ENCODE measurements at places on chromosomes 11 and 22.

DNA sequence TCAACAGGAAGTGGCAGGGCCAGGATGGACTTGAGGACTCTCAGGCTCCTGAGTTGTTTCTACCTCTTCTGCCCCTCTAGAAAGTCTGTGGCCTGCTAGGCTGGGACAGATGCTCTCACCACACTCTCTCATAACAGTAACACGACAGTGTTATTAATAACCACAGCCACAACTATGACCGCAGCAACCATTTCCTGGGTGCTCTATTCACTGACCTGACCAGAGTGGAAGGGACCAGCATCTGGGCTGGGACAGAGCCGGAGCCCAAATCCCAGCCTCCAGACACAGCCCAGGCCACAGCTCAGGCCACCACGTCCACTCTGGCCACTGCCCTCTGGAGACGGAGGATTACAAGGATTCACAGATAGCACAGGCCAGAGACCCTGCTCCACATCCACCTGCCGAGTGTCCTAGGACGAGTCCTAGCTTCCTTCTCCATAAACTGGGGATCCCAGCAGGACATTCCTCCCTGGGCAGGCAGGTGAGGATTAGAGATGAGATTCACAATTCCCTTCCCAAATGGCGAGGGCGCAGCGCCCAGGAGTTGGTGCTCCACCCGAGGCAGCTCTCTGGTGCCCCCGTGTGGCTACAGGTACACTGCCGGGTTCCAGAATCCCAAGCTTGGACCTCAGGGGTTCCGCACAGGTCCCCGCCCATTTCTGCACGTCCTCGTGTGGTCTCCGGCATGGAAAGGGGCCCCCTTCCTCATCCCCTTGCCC lies 7.1 kb downstream of the PNPLA5 start:
- peak; percentile 76 for DNase-seq

GRCh38 chr11:133343951-133344350 lies 188.3 kb downstream of the OPCML start:
- no peak for DNase-seq

DNA sequence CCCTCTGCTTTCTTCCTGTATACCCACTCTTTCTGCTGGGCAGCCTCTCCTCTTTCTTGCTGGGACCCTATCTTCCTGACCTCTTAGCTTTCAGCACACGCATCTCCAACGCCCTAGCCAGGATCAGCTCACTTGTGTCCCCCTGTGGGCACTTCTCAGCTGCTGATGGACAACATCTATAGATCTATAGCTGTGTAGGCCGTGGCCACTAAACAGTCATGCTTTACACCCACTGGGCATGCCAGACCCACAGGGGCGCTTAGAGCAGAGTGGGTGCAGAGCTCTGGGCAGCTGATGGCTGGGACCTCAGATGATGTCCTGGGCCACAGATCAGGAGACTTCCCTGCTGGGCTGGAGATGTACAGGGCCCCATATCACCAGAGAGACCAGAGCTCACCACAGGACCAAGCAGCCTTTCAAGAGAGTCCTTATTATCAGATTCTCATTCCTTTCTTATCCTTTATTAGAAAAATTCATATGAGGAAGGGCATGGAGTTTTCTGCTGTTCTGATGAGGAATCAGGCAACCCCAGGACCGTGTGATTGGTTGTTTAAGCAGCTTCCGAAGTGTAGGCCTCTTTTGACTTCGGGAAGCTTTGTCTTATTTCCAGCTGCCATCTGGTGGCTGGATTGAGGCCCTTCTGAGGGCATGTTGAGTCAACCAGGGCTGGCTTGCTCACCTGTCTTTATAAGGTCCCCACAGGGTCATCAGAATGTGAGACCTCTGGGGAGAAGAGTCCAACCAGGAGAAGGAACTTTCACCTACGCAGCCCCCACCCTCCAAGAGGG lies 60.5 kb downstream of the OSBP2 start:
- DNase-seq, result peak; percentile 74

DNA sequence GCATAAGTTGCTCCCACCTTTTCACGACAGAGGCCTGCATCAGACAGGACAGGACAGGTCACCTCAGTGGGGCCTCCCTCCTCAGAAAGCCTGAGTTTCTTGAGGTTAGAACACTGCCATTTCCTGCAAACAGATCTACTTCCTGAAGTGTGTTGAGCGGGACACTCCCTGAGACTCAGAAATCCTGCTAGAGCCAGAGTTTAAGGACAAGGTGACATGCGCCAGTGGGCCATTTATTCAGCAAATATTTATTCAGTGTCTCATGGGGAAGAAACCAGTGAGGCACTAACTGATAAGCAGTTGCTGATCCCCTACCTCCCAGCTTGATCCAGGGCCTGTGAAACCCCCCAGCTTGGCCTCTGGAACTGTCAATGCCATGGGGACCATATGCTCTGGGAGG lies 454.6 kb downstream of the SOX6 start:
- no peak for DNase-seq

GRCh38 chr11:35583843-35584242 lies 34.4 kb upstream of the FJX1 start:
- DNase-seq, result no peak

GRCh38 chr22:26616650-26617049 lies 1.2 kb downstream of the CRYBB1 start:
- DNase-seq, result no peak

DNA sequence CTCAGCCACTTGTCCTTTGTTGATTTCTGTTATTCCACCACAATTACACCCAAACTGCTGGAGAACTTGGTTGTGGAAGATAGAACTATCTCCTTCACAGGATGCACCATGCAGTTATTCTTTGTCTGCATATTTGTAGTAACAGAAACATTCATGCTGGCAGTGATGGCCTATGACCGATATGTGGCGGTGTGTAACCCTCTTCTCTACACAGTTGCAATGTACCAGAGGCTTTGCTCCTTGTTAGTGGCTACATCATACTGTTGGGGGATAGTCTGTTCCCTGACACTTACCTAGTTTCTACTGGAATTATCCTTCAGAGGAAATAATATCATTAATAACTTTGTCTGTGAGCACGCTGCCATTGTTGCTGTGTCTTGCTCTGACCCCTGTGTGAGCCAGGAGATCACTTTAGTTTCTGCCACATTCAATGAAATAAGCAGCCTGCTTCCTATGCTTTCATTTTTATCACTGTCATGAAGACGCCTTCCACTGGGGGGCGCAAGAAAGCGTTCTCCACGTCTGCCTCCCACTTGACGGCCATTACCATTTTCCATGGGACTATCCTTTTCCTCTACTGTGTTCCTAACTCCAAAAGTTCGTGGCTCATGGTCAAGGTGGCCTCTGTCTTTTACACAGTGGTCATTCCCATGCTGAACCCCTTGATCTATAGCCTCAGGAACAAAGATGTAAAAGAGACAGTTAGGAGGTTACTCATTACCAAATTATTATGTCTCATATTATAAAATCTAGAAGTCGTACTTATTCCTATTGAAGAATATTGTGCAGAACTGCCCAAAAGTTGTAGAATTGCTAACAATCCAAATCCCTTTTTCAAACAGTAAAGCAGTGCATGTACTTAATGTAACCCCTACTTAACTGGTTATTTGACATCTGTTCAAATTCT lies 53.2 kb downstream of the OR4C6 start:
- no peak for DNase-seq

- peak; percentile 85 for DNase-seq
Observed at GRCh38 chr11:73323464-73323863, 15.4 kb downstream of the ARHGEF17 start.

GRCh38 chr22:25540908-25541660 lies 23.4 kb upstream of the GRK3 start:
- DNase-seq, result no peak

GRCh38 chr11:112336356-112336886 lies 75.8 kb upstream of the PLET1 start:
- DNase-seq, result no peak

DNA sequence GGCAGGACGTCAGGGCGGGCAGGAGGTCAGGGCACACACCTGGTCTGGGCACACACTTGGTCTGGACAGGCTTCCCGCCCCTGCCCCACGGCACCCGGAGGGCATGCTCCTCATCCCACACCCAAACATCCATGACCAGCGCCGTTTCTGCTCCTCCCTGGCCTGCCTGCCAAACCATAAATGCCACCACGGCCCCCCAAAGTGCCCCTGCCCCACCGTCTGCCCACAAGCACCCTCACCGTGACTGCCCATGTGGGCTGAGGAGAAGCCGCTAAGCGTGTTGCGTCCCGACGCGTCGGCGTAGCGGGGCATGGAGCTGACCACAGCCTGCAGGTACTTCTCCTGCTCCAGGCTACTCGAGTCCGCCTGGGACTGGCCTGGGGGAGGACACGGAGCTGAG lies 15.8 kb downstream of the SBF1 start:
- no peak for DNase-seq

DNA sequence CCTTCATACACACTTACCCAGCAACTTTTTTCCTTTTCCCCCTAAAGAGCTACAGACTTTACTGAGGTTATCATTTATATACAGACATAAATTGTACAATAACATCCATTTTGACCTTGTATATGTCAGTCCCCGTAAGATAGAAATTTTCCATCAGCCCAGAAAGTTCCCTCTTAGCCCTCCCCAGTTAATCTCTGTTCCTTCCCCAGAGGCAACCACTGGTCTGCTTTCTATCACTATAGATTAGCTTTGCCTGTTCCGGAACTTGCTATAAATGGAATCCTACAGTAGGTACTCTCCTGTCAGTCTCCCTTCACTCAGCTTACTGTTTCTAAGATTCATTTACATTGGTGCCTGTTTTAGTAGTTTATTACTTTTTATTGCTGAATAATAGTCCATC lies 54.9 kb downstream of the TSPAN18 start:
- no peak for DNase-seq

- no peak for DNase-seq
Observed at GRCh38 chr22:20762233-20762796, 11.6 kb upstream of the SERPIND1 start.

GRCh38 chr11:68355471-68355870 lies 43.1 kb downstream of the LRP5 start:
- no peak for DNase-seq

DNA sequence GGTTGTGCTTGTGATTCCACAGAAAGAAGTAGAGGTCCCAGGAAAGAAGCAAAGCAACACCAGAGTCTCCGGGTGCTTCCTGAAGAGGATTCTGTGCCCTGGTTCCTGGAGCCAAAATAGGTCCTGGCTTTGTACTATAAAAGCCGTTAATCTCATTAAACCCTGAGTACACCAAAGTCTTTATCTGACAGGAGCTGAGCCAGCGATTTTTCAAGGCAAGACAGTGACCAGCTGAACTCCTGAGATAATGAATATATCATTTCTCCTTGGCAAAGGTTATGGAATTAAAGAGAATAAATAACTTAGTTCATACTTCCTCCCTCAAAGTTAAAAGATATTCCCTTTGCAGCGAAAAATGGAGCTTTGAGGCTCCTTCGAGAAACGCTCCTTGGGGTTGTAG lies 5.2 kb downstream of the TMEM138 start:
- DNase-seq, result no peak

GRCh38 chr11:65915821-65916251 lies 3.0 kb downstream of the C11orf68 start:
- DNase-seq, result peak; percentile 99

DNA sequence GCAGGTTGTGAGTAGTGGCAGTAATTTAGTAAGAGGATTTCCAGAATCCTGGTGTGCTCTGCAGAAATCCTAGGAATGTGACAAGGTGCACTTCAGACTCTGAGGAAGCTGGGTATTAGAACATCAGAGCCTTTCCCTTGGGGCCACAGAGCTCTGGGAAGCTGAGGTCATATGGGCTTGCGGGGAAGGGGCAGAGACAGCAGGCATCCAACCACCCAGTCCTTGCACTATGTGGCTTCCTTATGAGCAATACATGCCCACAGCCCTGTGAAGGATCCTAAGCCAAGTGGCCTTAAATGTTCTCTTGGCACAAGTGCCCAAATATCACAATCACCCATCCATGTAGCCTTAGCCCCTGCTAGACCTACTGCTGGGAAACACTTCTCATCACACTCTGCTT lies 46.2 kb downstream of the P4HA3 start:
- DNase-seq, result no peak

DNA sequence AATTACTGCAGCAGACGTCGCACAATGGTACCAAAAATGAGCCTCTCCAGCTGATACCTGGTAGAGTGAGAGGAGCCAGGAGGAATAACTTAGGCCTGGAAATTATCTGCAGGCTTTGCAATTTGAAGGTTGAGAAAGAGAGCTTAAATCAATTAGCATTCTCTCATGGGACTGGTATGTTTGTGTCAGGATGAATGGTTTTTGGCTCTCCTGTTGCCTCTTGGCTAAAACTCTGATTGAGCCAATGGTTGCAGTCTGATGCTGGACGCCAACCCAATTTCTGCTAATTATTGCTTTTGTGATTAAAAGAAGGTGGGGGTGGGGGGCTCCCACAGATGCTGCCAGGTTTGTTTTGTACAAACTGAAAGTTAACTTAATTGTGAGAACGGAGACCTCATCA lies 12.5 kb upstream of the NELL1 start:
- no peak for DNase-seq

- DNase-seq, result no peak
Observed at GRCh38 chr11:120842195-120842594, 181.7 kb upstream of the TBCEL start.

GRCh38 chr11:123122341-123122740 lies 60.4 kb upstream of the HSPA8 start:
- peak; percentile 71 for DNase-seq

DNA sequence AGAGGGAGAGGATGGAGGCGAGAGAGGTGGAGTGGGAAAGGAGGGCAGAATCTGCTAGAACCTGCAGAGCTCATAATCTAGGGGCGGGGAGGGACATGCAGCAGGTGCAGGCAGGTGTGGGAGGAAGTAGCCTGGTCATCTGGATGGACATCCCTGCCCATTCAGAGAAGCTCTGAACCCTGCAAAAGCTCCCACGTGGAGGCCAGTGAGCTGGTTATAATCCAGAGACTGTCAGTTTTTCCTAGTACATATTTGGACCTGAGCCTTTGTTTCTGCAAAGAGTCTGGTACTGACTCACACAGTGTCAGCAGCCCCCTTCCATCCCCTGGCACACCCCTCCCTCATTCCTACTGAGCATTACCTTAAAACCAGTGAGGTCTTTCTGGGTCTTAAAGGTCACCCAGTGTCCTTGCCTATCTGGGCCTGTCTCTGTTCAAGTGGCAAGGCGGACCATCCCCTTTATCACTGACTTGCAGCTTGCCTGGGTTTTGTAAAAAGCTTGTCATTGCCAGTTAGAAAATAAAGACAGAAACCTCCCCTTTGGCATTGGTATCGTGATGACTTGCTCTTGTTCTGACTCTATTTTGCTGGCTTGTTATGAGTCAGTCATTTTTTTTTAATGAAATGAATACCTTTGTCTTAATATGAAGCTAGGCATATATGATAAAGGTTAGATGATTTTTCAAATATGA lies 26.1 kb downstream of the PTPRJ start:
- DNase-seq, result peak; percentile 70

- no peak for DNase-seq
Observed at GRCh38 chr11:64218628-64219353, 7.2 kb downstream of the TRPT1 start.

- DNase-seq, result peak; percentile 43
Observed at GRCh38 chr11:94766713-94767206, 1.4 kb upstream of the AMOTL1 start.

DNA sequence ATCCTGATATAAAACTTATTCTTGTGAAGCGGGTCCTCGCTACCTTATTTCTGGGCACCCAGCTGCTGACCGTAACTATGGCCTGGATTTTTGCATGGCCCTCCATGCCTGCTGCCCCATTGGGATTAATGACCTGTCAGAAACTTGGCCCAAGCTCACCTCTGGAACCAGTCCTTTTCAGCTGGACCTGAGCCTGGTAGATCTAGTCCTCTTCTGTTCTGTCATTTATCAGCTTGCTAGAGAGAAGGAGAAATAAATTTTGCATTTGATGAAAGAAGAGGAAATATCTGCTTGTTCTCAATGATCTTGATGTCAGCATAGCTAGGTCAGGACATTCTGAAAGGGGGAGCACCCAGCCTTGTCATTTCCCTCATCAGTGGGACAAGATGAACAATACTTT lies 387.8 kb upstream of the LARGE1 start:
- no peak for DNase-seq

Data from foreskin fibroblast (primary cell).